ENCODE measurements at places on chromosomes 11 and 22. TPM values are rescaled to one million over a fixed set of nuclear protein-coding genes. Genes with fewer than 3 reads are reported as not detected.

Gene RFPL3
- not detected for total RNA-seq

Gene TSSK2
- total RNA-seq: not detected

Gene TBC1D10A
- 25.6 TPM for total RNA-seq

Gene HTR3A
- total RNA-seq: 0.52 TPM

DNA sequence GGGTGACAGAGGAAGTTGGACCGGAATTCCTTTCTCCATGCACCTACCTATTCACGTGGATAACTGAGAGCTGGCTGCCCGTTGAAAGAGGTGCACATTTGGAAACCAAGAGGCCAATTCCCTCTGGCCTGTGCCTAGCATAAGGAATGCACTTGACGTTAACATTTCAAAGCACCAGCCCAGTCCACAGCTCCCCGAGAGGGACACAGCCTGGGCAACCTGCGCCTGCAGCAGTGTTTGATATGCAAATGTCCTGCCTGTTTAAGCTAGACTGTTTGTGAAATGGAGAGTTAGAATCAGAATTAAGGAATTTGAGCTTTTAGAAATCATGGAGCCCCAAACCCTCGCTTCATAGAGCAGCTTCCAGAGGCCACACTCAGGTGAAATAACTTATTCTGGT lies 126.1 kb downstream of the DSCAML1 start:
- DNase-seq: no peak

- no peak for DNase-seq
Measured at GRCh38 chr11:74316772-74317505, 5.5 kb upstream of the P4HA3 start.

Measured in thymus (tissue), 14 donors.